ENCODE measurements at places on chromosomes 6 and 20.

DNA sequence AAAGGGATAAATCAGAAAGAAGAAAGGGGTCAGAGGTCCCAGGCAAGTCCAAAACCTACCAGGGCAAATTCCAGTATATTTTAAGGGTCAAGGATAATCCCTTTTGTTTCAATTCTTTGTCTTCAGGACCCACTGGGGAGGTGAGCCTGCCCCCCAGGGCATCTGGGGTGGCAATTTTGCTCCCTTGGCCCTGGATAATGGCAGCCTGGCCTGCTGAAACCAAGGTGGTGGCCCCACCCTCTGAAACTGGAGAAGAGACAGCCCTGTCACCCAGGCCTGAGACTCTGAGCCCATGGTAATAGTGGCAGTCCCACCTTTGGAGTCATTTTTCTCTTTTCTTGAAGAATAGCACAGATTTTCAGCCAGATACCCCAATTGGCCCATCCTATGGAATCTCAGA lies 118.1 kb downstream of the C6orf58 start:
- no peak for DNase-seq

GRCh38 chr6:36655085-36655724 lies 23.3 kb upstream of the CDKN1A start:
- no peak for DNase-seq

GRCh38 chr6:121694801-121695251 lies 259.4 kb downstream of the GJA1 start:
- no peak for DNase-seq

DNA sequence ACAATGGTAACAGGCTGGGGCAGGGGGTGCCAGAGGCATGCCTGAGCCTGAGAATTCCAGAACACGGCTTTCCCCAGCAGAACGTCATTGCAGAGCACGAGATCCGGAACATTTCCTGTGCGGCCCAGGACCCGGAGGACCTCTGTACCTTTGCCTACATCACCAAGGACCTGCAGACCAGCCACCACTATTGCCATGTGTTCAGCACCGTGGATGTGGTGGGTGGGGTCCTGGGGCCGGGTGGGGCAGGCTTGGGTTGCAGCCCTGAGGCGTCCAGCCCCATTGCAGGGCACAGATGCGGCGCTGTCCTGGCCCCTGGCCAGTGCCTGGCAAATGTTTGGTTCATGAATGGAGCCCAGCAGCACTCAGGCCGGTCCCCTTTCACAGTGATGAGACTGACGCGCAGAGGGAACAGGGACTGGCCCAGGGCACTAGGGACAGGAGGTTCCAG lies 57.1 kb downstream of the TCP11 start:
- peak; percentile 26 for DNase-seq

DNA sequence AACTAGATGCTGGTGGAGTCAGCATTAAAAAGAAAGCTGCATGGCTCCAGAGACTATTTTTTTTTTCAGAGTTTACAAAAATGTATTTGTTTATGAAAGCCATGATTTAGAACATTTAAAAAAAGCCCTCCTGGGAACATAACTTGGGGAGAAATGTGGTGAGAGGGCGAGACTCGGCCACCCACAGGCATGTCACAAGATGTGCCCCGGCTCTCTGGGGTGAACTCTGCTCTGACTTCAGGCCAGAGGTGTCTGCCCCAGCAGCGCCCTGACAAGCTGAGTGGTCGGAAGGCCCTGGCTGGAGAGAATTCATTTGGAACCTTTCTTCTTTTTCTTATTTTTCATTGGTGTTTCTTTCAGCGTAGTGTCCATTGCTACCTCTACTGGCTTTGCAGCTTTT lies 21.7 kb upstream of the RFPL4B start:
- DNase-seq, result no peak

GRCh38 chr6:158175111-158175510 lies 7.0 kb downstream of the GTF2H5 start:
- DNase-seq, result no peak

GRCh38 chr20:52083627-52084232 lies 107.8 kb downstream of the ZFP64 start:
- no peak for DNase-seq

GRCh38 chr6:167678102-167679101 lies 148.3 kb upstream of the AFDN start:
- no peak for DNase-seq

- DNase-seq, result no peak
Observed at GRCh38 chr20:20606050-20606449, 106.4 kb downstream of the RALGAPA2 start.

GRCh38 chr20:32112841-32113240 lies 3.3 kb downstream of the TM9SF4 start:
- DNase-seq, result no peak

DNA sequence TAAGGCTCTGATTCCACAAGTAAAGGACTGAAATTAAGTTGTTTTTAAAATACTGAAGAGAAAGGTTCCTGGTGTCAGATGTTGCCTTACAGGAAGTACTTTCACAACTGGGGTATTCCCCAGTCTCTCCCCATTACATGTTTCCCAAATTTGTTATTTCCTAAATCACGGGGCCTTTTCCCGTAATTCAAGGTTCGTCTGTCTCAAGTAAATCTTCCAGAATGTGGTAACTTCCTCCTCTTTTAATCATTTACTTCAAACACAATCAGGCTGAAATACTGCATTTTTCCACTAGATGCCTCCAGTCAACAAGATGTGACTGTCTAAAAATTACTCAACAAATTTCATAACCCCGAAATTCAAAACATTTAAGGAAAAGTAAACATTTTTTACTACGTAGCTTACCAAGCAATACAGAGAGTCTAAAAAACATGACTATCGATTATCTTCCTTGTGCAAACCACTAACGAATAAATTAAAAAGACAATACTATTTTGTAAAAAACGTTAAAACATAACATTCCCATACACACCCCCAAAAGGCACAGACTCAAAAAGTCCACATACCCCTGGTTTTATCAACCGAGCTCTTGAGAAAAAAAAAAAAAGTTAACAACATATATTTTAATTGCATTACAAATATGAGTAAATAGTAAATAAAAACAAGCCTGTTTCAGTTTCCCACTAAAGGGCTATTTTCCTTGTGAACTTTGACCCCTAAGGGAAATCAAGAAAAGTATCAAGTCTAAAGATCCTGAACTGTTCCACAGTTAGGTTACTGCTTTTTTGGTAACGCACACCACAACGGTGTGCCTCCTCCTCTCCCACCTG lies 1.7 kb downstream of the SOD2 start:
- no peak for DNase-seq

DNA sequence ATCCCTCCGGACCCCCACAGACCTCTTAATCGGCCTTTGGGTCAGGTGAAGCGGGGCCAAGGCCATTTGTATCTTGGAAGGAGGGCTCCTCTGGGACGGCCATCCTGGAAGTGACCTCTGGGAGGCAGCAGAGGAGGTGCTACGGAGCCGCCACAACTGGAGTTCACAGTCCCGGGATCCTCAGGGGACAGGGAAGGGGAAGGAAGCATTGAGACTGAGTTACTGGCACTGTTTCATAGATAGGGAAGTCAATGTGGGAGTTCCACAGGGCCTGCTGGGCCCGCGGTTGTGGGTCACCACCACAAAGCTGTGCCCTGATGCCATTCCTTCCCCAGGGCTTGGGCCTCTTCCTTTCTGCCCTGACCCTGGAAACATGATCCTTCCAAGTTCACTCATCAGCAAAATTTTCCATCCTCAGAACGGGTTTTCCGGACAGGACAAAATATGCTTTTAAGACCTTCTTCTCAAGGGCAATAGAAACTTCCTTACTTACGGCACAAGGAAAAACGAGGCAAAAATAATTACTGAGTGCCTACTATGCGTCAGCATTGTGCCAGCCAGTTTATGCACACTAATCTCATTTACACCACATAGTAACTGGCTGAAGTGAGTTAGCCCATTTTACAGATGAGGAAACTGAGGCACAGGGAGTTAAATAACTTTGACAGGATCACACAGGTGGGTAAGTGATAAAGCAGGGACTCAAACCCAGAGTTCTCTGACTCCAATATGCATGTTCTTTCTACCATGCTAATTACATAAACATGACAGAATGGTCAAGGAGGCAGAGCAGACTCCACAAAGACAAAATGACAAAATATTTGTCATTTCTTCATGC lies 143.8 kb downstream of the UNC5CL start:
- no peak for DNase-seq

- DNase-seq, result no peak
Observed at GRCh38 chr6:10237298-10238038, 177.4 kb downstream of the TFAP2A start.

DNA sequence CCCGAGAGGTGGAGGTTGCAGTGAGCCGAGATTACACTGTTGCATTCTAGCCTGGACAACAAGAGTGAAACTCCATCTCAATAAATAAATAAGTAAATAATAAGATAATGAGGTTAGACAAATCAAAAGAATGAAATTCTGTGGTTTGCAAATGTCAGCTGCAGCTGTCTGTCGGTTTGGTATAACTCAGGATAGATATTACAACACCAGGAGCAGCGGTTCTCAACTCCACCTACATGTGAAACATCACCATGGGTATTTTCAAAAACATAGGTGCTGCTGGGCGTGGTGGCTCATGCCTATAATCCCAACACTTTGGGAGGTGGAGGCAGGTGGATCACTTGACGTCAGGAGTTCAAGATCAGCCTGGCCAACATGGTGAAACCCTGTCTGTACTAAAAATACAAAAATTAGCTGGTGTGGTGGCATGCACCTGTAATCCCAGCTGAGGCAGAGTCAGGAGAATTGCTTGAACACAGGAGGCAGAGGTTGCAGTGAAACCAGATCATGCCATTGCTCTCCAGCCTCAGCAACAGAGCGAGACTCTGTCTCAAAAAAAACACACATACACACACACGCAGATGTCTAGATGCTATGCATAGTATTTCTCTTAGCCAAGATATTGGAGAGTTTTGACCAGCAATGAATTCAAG lies 126.1 kb upstream of the LAMP5 start:
- DNase-seq, result no peak

DNA sequence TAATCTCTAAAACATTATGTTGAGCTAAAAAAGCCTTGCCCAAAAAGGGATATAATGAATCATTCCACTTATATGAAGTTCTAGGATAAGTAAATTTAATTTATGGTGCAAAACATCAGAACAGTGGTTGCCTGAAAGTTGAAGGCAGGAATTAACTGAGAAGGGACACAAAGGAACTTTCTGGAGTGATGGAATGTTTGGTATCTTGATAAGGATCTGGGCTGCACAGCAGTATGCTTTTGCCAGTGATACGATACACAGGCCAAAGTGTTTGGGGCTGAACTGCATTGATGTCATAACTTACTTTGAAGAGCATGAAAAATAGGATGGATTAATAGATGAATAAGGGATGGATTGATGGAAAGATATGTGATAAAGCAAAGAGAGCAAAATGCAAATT lies 146.1 kb upstream of the LRFN2 start:
- no peak for DNase-seq

- DNase-seq, result no peak
Observed at GRCh38 chr6:37897818-37898515, 78.4 kb downstream of the ZFAND3 start.

GRCh38 chr6:104625536-104625935 lies 234.2 kb downstream of the HACE1 start:
- no peak for DNase-seq

DNA sequence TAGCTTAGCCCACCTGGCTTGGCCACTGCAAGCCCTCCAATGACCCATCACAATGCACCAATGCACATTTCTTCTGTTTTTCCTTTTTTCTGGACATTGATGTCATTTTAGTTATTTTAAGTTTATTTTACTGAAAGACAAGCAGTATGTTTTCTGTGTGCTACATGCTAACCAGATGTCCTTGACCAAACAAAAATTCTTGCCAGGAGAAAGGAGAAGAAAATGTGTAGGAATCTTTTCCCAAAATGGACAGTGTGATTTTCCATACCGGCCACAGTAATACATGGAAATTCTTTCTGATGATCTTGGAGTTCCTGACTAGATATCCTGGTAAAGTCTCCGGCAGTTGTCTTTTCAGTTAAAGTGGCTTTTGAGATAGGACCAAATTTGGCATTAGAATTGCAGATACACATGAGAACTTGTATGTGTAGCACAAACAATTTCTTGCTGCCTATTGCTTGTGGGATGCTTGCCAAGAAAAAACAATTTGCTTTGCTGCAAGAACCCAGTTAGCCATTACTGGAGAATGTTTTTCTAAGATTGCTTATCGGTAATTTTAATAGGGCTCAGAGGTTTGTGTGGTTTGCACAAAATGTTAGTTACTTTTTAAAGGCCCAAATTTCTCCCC lies 696.5 kb upstream of the CITED2 start:
- DNase-seq, result no peak

DNA sequence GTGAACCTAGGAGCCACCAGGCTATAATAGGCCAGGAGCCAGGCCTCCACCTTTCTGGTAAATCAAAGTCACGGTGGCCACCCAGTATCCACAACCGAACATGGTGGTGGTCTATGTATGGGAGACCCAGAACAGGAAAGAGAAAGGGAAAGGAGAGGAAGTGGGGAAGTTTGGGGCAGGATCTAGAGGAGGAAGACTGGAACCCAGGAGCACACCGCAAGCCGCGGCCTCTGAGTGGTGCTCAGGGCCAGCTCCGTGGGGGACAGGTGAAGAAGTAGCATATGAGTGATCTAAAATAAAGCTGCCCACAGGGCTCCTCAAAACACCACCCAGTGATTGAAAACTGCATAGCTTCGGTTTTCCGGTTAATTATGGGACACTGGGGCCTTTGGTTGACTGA lies 214.8 kb downstream of the ZDHHC14 start:
- DNase-seq, result no peak

- DNase-seq, result no peak
Observed at GRCh38 chr20:52127309-52127708, 64.3 kb downstream of the ZFP64 start.

DNA sequence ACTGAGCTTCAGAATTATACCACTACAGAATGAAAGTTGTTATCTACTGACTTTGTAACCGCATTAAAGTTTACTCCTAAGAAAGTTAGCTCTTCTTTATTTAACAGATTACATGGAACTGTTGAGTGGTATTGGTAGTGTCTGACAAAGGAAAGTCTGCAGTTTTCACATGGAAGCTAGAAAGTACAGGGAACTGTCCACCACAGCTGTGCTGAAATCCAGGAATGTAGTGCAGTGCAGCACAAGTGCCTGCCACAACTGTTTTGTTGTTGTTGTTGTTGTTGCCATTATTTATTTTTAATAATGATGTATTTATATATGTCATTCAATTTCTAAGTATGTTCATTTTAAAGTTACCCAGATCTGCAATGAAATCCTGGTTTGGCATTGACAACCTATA lies 464.9 kb downstream of the TBC1D32 start:
- no peak for DNase-seq

DNA sequence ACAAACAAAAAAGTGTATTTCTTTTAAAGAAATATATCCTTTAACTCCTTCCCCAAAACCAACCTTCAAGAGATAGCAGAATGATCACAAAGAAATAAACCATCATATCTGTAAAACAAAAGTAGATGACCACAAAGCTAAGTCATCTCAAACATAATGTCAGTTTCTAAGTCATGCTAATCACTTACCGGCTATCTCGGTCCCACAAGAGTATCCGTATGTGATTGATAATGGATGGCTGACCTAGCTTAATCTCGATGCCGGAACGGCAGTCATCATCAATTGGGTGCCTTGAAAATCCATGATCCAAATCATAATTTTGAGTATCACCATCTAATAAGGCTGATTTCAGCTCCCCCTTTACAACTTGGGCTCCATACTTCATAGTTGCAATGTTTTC lies 59.7 kb downstream of the BTBD9 start:
- no peak for DNase-seq

All from activated CD4-positive, CD25-positive, alpha-beta regulatory T cell treated with anti-CD3 and anti-CD28 coated beads, Interleukin-2, amount 50 U/mL, for 72 hours (primary cell).